ENCODE measurements at places on chromosomes 4 and X.

DNA sequence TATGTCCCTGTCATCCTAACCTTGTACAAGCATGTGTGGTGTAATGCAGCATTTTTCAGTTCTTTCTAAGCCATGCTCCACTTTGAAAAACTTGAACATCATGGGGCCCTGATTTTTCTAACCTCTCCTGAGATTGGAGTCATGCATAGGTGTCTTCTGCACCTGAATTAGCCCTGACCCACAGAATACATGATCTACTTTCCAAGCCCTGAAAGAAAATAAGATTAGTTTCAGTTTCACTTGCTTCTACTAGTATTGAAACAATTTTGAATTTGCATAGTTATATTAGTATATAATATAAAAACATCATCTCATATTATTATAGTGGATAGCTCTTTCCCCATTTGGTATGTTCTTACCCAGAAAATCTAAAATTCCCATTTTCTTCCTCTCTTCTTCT is 178.2 kb downstream of the HS3ST1 start:
- no peak for DNase-seq

DNA sequence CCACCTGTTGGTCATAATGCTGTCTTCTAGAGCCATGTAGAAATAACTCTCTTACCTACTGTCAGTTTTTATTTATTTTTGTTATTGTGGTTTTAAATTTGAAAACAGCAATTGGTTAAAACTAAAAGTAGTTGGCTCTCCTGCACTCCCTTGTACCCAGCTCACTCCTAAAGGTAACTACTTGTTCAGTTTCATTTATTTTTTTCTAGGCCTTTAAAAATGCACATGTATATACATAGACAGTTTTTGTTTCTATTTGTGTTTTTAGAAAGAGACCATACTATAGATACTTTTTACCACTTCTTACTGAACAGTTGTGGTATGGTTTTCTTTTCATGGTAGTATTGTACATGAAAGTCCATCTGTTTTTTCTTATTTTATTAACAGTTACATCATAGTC is 16.8 kb downstream of the SMAD1 start:
- no peak for DNase-seq

- no peak for DNase-seq
These were observed 191.0 kb upstream of the ARX start for GRCh38 chrX:25206778-25207177.

GRCh38 chr4:39706334-39706733 is 8.4 kb downstream of the UBE2K start:
- DNase-seq = no peak

GRCh38 chrX:69362354-69362753 is 141.8 kb upstream of the NALF2 start:
- DNase-seq = no peak

DNA sequence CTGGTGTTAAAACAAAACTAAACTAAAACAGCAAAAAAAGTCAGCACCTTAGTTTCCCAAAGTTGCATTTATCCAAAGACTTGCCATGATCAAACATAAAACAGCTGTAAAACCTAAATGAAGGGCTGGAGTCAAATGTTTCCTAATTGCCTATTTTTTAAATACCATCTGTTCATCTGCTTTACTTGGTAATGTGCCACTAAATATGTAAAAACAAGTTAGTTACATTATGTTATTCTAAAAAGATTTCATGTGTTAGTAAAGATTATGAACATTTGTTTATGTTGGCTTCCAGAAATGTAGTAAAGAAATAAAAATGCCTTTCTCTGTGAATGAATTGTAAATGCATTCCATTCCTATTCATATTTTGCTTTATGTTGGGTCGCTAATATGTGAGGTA is 977.8 kb downstream of the FSTL5 start:
- no peak for DNase-seq

- no peak for DNase-seq
These were observed 19.2 kb downstream of the YY2 start for GRCh38 chrX:21875013-21875412.

DNA sequence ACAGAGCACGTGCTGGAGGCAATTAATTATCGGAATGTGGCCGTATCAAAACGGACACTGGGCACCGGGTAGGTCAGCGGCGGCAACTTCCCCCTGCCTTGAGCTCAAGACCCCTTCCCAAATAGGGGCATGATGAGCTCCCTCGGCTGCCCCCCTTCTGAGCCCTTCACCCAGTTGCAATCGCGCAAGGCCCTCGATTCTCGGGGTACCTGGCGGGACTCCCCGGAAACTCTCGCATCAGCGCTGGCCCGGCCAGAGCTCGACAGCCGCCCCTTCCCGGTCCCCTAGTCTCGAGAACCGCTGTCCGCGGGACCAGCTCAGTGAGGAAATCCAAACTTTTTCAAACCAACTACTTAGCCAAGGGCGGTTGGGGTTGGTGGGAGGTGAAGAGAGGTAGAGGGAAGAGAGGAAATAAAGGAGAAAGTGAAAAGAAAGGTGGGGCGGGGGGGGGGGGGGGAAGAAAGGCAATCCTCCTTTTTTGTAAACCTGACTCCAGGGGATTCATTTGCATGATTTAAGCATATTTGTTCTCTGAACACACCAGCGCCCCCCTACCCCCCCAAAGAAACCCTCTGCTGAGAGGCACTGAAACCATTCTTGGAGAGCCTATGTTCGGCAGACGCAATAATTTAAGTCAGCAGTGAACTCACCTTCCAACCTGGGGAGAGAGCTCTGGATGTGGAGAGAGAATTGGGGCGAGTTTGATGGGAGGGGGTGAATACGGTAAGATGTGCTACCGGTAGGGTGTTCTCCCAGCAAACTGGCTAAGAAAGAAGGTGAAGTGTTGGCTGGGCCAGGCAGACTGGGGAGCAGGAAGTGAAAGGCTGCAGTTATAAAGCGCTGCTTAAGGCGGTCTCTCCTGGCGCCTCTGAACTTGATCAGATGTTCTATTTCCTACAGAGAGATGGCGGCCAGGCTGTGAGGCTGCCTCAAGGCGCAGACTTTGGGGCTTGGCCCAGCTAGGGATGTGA is 2.0 kb upstream of the ZIC3 start:
- DNase-seq = no peak

- DNase-seq = no peak
These were observed 26.6 kb upstream of the ZXDB start for GRCh38 chrX:57565198-57565597.

- peak; percentile 3 for DNase-seq
These were observed 818.4 kb upstream of the GRID2 start for GRCh38 chr4:91485415-91485814.

- no peak for DNase-seq
These were observed 6.3 kb downstream of the CA5B start for GRCh38 chrX:15744181-15744867.

DNA sequence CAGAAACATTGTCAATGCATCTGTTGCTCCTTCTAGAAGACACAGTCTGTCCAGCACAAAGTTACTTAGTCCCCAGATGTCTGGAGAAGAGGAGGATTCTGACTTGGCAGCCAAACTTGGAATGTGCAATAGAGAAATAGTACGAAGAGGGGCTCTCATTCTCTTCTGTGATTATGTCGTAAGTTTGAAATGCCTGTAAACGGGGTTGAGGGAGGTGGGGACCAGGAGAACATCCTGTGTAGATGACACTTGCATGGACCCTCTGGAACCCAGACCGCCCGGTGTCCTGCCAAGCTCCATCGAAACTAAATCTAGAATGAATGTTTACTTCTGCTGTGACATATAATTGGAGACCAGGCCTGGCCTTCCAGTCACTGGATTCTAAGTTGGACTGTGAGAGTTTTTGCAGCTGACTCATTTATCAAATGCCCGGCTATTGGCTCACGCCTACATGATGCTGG is 45.0 kb upstream of the MSANTD1 start:
- DNase-seq = no peak

DNA sequence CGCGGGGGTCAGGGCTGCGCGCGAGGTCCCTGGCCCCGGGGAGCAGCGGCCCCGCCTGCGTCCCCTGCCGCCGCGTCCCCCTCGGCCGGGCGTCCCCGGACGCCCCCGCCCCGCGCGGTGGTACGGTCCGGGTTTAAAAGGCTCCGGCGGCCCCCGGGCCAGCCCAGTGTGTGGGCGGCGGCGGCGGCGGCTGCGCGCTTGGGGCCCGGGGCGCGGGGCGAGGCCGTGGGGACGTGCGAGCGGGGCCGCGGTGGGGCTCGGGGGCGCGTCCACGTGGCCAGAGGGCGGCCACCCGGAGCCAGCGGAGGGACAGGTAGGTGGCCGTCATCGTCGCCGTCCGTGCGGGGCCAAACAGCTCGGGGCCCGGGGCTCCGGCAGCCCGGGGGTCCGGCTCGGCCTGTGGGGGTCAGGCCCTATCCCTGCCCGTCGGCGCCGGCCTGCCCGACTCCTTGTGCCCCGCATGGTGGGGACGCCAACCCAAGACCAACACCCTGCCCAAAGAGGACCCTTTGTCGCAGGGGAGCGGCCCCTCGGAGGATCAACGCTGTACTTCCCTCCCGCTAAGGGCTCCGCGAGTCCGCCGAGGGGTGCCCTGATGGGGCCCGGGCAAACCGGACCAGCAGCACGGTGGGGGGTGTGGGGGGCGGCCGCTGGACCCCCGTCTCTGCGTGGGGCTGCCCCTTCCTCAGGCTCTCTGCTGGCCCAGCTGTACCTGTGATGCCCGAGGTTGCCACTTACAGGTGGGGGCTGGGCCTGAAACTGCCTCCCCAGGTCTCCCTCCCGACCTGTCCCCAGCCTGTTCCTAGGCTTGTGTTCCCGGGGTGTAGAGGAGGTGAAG is at the start of gene PLXNA3:
Gene PLXNA3 (plus strand): TSS at position 166 of the 838 bp plus-strand sequence. CDS start 1,903 bp downstream, outside the sequence.
- peak; percentile 66 for DNase-seq

DNA sequence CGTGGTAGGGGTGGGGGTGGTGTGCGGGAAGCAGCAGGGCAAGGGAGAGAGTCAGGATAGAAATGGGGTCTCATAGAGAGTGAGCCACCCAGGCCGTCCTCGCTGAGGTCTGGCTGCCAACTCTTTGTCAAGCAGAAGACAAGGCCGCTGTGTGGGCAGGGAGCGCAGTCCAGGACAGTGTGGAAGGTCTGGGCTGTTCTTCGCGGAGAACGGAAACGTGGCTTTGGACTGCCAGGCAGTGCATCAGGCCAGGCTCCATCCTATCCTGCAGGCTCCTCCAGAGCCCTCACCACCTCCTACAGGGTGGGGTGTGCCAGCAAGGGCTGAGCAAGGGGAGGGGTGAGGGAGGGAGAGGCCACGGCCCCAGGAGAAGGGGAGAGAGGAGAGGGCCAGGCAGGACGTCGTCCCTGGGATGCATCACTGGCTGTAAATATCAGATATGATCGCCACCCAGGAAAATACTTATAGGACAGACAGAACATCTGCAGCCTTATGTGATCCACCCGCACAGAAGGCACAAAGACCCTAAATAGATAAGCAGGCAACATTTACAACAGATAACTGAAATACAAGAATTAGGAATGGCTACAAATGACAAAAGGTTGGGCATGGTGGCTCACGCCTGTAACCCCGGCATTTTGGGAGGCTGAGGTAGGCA is 85.3 kb downstream of the ABLIM2 start:
- no peak for DNase-seq

DNA sequence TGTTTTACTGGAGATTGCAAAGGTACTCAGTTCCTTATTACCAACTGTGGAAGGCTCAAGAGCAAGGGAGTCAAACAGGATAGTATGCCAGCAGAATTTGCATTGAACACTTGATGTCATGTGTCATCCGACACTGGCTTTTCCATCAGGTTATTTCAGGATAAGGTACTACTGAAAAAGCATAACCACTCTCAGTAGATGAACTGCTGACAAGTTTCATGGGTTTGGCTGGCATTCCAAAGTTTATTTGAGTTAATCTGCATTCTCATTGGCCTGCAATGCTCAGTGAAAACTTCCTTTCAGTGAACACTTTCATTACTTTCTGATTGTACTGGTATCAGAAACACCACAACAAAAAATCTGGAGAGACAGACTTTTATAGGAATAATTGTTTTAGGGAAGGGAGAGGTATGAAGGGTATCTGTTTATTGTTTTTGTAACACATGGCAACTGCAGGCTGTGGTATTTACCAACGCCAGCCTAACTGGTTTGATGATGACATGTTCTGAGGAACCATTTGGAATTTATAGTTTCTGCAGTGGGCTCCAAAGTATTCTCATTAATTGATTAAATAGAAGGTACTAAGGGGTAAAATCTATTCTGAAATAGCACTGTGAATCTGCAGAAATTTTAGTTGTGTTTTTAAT is 345.7 kb upstream of the NR3C2 start:
- DNase-seq = no peak

- DNase-seq = no peak
These were observed 27.6 kb upstream of the AGTR2 start for GRCh38 chrX:116142976-116143375.

- no peak for DNase-seq
These were observed 8.8 kb downstream of the ZXDA start for GRCh38 chrX:57901466-57901865.

DNA sequence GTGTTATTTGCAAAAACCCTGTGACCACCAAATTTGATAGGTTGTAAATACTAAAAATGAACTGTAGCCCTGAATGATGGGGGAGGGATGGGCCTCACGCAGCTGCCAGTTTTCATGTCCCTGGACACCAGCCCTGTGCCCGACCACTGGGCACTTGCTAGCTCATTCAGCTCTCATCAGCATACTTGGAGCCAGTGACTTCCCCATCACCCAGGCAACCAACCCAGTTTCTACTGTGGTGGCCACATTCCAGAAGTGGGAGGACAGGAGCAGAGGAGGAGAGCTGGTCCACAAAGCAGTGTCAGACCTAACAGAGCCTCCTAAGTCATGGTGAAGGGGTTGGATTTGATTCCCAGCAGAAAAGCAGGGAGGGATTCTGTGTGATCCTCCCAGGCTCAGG is 128.2 kb downstream of the CPEB2 start:
- DNase-seq = peak; percentile 56
